NCI-H1930 (cell line): ENCODE measurements at places on chromosomes 7 and 10.

DNA sequence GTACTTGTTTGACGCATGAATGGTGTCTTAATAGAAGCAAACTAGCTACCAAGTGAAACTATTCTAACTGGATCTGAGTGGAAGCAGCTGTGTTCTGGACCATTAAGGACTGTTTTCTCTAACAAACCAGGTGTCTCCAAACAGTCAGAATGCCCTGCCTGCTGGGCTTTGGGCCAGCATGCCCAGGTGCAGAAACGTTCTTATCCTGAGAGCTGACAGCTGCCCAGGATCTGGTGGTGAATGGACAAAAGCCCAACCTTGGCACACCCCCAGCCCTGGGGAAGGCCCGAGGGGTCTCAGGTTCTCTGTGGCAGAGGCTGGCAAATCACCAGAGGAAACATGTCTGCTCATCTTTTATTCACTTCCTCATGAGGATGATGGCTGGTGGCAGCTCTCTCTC is 48.2 kb upstream of the LAMB4 start:
- no peak for DNase-seq

GRCh38 chr7:154862153-154862791 is 140.7 kb downstream of the PAXIP1 start:
- no peak for DNase-seq

DNA sequence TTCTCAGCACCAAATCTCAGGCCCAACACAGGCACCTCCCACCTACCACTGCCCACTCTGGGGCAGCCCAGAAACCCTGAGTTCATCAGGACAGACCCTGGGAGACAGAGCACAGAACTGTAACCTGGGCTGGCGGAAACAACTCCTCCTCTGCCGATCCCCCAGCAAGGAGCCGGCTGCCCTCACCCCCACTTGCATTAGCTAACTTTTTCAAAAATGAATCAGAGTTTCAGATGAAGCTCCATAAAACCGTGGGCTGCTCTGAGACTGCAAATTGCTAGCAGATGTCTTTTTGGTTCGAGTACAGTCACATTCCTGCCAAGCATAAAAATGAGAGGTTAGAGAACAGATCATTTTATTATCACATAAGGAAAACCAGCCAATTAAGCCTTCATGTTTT is 93.4 kb upstream of the PARD3 start:
- no peak for DNase-seq

DNA sequence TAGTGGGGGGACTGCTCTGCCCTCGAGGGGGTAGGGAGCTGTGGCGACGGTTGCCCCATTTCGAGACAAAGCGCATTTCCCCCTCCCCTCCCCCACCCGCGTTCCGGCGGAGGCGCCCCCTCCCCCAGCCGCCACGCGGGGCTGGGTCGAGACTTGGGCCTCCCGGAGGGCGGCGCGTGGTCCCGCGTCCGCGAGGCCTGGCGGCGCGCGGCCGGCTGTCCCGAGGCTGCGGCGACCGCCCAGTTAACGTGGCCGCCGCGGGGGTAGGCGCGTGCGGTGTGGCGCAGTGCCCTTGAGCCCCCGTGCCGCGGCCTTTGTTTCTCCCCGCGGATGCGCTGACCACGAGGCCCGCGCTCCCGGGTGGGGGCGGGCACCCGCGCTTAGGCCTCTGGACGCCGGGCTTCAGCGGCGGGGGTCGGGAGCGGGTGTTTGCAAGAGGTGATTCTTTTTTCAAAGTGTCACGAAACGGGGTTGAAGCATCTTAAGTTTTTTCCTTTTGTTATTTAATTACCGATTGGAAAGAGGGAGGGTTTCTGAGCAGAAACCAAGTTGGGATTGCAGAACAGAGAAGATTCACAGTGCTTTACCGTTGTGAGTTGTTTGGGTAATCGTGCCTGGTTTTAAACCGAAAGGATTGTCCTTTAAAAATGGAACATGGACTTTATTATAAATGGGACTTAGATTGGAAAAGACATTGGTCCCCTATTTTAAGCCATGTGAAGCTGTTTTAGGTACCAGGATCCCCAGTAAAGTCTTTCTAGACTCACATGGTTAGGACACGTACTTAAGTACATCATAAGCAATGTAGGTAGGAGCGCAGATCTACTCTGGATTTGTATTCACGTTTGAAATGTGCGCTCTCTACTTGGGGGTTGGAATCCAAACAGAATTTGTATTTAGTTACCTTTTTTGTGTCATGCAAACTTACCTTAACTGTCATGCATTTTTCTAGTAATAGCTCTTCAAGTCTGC is 760 bp downstream of the CBX3 start:
- DNase-seq, result no peak

- peak; percentile 39 for DNase-seq
Measured at GRCh38 chr10:72808001-72808400, 85.5 kb upstream of the OIT3 start.

DNA sequence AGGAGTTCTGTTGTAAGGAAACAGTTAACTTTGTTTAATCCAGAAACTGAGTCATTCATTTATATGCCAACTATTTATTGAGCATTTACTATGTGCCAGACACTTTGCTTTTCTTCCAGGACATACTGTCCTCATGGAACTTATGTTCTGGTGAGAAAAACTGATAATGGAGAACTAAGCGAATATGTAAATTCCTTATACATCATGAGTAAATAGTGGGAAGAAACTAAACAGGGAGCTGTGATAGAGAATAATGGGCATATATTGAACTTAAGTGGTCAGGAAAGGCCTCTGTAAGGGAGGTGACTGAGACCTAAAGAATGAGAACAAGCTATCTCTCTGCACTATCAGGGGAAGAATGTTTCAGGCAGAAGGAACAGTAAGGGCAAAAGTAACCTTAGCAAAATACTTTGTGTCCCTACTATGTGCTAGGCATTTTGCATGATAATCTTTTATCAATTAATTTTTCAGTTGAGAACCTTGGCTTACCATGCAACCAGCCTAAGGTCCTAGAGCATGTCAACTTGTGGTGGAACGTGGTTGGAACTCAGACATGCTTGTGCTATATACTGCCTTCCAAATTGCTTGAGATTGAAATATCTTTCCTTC is 45.4 kb downstream of the ST7 start:
- DNase-seq, result no peak

DNA sequence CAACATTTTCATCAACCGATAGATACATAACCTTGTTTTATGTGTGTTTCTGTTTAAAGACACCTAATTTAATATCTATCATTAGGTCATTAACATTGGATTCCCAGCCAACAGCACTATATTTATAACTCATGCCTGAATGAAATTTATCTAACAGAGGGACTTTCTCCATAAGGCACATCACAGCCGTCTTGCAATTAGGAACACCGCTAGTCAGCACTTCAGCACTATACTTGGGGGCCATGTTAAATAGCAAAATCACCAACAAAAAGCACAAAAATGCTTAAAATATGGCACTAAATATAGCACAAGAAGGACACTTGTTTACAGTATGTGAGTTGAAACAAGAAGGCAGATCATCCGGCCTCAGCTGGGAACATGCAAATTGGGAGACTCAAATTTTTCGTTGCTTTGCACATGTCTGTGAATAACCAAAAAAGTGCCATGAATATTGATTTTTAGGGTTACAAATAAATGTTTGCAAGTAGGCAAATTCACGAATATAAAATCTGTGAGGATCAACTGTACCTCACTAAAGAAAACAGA is 51.0 kb downstream of the TLL2 start:
- DNase-seq, result no peak

DNA sequence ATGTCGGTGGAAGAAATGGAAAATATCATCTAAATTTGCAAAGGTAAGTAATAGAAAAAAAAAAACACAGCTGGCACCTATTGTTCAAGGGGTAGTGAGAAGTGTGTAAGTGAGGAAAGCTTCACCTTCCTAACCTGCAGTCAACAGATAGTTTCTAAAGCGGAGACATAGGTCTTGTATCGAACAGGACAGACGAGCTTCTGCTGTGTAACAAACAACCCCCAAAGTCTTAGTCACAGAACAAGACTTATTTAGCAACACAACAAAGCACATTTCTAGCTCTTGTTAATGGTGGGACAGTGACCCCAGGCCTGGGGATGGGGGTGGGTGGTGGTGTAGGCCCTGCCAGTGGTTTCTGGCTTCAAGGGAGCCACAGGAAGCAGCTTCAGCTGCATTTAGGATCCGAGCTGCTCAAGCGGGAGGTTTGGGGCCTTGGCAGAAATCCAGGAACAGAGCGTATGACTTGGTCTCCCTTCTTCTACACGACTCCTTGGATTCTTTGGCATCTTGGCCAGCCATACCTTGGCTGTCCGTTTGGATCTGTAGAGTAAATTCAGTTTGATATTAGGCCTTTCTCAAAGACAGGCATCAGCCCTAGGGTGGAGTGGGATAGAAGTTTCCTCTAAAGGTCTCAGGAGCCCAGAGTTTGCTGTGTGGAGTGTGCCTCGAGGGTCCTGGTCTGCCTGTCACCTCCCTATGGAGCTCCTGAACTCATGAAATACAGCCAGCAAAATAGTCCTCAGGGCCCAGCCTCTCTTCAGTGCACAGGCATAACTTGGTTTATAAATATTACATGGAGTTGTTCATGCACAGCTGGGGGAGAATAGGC is 56.9 kb upstream of the SHH start:
- DNase-seq, result no peak

- DNase-seq, result no peak
Measured at GRCh38 chr7:17033245-17033644, 151.5 kb upstream of the AGR3 start.

DNA sequence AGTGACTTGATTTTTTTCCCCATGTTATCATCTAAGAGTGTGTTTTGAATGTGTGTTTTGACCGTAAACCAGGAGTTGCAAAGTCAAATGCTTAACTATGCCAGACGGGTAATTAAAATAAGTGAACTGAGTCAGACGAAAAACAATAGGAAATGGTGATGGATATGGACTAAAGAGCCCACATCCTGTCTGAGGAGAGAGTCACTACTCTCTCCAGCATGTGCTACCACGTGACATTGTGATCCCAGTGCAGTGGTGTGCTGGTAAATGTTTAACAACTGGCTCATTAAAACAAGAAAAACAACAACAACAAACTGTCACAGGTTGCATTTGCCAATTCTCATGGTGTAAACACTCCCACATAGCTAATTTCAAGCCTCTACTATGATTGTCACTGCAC is 164.3 kb downstream of the SUGCT start:
- no peak for DNase-seq

DNA sequence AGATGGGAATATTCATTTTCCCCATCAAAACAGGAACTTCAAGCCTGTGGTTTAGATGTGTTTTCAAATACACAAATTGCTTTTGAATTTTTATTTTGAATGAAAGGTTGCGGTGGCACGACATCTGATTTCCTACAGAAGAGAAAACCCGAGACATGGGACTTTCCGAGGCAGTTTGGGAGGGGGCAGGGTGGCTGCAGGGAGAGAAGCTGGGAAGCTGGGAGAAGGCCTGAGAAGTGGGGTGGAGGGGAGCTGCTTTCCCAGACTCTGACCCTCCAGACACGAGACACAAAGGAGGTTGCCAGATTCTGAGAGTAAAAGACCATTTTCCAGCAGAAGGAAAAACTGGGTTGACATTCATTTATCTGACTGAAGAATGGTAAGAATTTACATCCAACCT is 19.6 kb downstream of the TMEM176A start:
- DNase-seq, result no peak

- DNase-seq, result no peak
Measured at GRCh38 chr10:131946321-131946751, 35.4 kb downstream of the BNIP3 start.

DNA sequence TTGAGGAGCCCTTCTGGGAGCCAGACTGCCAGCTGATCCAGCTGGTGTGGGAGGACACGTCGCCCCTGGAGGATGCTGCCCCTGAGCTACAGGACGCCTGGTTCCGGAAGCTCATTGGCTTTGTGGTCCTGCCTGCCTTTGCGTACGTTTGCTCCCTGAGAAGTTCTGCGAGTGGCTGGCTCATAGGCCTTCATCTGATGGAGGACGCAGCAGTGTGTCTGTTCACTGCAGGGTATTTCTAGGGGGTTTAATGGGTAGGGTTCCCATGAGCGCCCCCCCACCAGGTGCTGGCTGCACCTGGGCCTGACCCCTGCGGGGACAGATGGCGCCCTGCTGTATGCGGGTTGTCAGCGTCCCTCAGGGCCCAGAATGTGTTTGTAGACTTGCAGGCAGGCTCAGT is 5.0 kb downstream of the PAOX start:
- no peak for DNase-seq

- DNase-seq, result no peak
Measured at GRCh38 chr10:130483691-130484467, 347.7 kb downstream of the GLRX3 start.

DNA sequence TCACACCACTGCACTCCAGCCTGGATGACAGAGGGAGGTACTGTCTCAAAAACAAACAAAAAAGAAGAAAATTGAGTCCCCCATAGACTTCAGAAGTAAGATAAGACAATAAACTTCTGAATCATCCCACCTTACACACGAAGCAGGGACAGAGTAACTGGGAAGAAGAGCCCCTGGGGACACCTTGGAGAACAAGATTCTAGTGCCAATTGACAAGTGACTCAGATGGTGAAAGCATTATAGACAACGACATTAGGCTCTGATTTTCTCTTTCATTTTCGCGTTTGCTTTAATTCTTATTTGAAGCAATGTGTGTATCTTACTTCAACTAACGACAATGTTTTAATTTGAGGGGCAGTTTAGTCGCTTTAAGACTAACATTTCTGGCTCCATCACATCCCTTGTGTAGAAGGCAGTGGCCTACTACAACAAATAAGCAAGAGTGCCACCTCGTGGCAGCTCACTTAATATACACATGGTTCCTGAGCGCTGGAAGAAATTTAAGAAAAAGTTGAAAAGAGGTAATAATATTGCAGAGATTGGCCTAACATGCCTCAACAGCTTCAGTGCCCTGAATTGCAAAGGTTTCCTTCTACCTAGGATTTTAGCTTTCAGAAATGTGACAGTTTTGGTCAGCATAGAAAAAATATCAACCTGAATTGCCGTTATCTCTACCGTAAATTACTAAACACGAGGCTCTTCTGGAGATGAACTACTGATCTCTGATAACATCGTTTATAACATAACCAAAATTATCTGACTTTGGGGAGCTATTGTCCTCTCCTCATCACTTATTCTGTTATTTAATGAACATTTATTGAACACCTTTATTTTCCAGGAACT is 36.7 kb downstream of the ASNS start:
- DNase-seq, result peak; percentile 73

DNA sequence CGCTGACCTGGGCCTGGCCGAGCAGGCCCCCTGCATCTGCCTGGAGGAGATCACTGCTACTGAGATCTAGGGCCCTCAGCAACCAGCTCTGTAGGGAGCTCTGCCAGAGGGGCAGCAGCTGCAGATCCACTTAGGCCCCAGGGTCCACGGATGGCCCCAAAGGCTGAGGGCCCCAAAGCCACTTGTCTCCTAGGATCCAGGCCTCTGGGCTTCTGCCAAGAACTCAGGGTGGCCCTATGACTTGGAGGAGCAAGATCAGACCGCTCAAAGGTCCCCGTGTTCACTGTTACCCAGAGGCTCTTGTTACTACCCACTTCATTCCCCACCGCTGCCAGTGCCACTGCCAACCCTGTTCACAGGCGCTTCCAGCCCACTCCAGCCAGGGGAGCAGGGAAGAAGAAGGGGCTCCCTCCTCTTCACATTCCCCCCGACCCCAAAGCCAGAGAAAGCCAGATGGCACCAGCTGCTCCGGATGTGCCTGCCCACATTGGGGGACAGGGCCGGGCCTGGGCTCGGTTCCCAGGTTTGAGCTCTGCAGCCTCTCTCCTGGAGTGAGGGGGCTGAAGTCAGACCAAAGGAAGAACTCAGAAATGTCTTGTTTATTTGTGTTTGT is 7.6 kb downstream of the LZTS2 start:
- DNase-seq, result no peak

GRCh38 chr7:137135654-137136350 is 207.7 kb downstream of the PTN start:
- no peak for DNase-seq

GRCh38 chr10:15168291-15168785 is at the start of gene NMT2:
TSS of gene NMT2 (minus strand) at chr10:15168693. CDS start at chr10:15168612, 81 bp downstream.
- peak; percentile 29 for DNase-seq
